GM23338 (cell line): ENCODE measurements at places on chromosomes 3 and 15.
A peak's percentile ranks its signal among the peaks of the same experiment; 100 is the strongest.

GRCh38 chr3:45771166-45771775, 25.1 kb downstream of the SLC6A20 start:
- DNase-seq = no peak

GRCh38 chr3:58848826-58849225, 182.3 kb upstream of the FAM3D start:
- no peak for DNase-seq

GRCh38 chr3:142243134-142243533, 17.7 kb upstream of the GK5 start:
- DNase-seq = peak; percentile 32

GRCh38 chr15:68697711-68698690, 119.2 kb downstream of the CORO2B start:
- no peak for DNase-seq

GRCh38 chr3:134857776-134858362, 62.8 kb downstream of the EPHB1 start:
- no peak for DNase-seq

- no peak for DNase-seq
Observed at GRCh38 chr3:13098192-13098988, 25.2 kb upstream of the IQSEC1 start.

GRCh38 chr3:50971487-50971924, 296.8 kb downstream of the DOCK3 start:
- peak; percentile 86 for DNase-seq

- DNase-seq = no peak
Observed at GRCh38 chr3:43259626-43260025, 26.7 kb upstream of the SNRK start.

DNA sequence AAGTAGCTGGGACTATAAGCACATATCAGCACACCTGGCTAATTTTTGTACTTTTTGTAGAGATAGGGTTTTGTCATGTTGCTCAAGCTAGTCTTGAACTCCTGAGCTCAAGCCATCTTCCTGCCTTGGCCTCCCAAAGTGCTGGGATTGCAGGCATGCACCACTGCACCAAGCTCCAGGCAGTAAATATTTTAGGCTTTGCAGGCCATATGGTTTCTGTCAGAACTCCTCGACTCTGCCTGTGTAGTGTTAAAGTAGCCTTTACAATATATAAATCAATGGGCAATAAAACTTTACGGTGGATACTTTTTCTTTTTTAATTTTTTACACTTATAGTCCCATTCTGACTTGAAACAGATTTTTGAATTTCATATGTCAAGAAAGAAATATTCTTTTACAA, 41.6 kb downstream of the DAG1 start:
- DNase-seq = no peak

GRCh38 chr3:108305484-108306172, 9.3 kb downstream of the HHLA2 start:
- no peak for DNase-seq

GRCh38 chr15:48119277-48119676, 1.5 kb upstream of the SLC24A5 start:
- DNase-seq = no peak

- no peak for DNase-seq
Observed at GRCh38 chr3:103306104-103306503, 871.3 kb downstream of the ZPLD1 start.

DNA sequence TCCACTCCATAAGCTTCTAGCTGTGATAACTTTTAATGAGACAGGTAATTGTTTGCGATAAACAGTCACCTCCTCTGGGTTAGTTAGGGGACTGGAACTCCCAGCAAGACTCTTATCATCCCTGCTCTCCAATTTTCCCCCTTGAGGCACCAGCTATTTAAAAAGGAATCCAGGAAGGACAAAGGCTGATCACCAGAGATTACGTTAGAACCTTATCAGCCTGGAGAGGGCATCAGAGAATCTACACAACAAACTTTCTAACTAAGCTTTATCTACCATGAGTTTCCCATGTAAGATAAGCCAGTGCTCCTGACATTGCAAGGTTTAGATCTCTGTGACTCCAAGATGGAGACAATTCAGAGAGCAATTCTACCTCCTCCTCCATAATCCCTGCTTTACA, 31.3 kb downstream of the GPR176 start:
- DNase-seq = peak; percentile 45

- DNase-seq = no peak
Observed at GRCh38 chr3:31743331-31744089, 210.8 kb downstream of the STT3B start.

DNA sequence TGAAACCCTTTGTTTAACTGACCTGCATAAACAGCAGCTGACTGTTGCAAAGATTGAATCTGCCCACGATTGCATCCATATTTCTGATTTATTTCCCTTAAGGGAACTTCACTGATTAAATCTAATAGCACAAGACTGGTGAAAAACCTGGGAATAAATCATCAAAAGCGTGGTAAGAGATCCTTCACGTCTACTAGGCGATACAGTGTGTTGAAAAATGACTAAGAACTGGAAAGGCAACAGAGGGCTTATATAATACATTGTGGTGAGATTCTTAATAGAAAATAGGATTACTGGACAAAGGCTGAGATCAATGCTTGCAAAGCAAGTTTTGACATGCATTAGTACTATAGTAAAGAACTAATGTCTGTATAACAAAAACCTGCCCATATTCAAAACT, 49.0 kb downstream of the POLQ start:
- no peak for DNase-seq

GRCh38 chr3:156975721-156976120, 149.6 kb downstream of the LEKR1 start:
- no peak for DNase-seq

- no peak for DNase-seq
Observed at GRCh38 chr3:184642631-184643285, 69.1 kb downstream of the MAGEF1 start.

GRCh38 chr3:167992381-167992780, 103.3 kb downstream of the GOLIM4 start:
- DNase-seq = no peak

DNA sequence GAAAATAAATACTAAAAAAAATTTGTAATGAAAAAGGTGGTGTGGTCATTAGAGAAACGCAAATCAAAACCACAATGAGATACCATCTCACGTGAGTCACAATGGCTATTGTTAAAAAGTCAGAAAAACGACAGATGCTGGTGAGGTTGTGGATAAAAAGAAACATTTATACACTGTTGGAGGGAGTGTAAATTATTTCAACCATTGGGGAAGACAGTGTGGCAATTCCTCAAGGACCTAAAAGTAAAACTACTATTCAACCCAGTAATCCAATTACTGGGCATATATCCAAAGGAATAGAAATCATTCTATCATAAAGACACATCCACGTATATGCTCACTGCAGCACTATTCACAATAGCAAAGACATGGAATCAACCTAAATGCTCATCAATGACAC, 120.3 kb downstream of the MYO9A start:
- DNase-seq = no peak

DNA sequence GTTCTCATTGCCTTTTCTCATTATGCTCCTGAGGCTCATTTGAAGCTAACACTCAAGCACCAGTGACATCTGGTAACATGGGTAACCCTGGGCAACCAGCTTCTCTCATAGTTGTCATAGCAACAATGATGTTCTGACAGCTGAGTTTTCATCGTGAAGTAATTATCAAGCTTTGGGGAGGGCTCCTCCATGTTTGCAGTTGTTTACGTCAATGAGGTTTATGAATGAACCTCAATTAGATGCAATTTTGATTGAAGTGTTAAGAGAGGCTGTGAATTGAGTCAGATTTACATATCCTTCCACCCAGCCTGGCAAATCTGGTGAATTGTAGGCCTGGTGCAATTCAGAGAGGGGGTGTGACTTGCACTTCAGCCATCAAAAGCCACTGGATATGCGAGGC, 119.3 kb upstream of the CHD2 start:
- peak; percentile 21 for DNase-seq

DNA sequence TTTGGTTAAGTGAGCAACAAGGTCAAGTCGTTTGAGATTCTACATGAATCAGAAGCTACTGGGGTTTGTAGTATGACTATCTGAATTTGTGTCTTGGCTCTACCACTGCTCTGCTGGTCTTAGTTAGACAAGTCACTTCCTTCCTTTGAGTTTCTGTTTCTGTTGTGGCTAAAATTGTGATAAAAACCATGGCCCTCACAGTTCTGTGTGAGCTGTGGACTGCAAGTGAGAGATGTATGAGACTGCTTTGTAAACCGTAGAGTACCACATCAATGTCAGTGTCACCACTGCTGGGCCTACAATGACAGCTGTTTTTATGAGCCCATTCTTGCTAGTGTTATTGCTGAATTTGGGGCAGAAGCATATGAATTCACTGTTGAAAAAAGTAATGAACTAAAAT, 32.7 kb downstream of the RARB start:
- DNase-seq = no peak

DNA sequence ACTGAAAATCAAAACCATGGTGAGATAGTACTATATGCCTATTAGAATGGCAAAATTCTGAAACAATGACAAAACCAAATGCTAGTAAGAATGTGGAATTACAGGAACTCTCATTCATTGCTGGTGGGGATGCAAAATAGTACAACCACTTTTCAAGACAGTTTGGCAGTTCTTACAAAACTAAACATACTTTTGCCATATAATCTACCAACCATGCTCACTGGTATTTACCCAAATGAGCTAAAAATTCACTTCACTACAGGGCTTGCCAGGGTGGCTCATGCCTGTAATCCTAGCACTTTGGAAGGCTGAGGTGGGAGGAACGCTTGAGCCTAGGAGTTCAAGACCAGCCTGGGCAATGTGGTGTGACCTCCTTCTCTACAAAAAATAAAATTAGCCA, 40.0 kb downstream of the MYO9A start:
- DNase-seq = no peak

DNA sequence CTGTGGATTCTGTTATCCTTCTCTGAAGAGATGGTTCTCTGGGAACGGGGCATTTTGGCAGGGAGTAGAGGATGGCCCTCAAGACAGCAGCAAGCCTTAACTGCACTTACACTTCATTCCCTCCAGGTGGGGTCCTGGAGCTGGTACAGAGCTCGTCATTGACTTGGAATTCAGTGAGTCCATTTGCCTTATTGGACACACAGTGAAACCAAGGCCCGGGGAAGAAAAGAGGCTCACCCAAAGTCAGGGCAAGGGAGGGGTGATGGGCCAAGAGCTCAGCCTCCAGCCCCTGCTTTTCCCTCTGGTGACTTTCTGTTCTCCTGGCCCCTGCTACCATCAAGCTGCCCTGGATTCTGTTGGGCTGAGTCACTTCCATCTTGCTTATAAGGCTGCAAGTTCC, 125.6 kb downstream of the ETFA start:
- peak; percentile 81 for DNase-seq

- DNase-seq = no peak
Observed at GRCh38 chr3:177427540-177427939, 230.3 kb upstream of the TBL1XR1 start.

GRCh38 chr3:182375916-182376315, 417.4 kb upstream of the ATP11B start:
- DNase-seq = no peak

GRCh38 chr3:129118745-129119144, 2.9 kb downstream of the RAB43 start:
- no peak for DNase-seq

GRCh38 chr15:34594361-34594760, 10.9 kb upstream of the GOLGA8B start:
- DNase-seq = no peak

DNA sequence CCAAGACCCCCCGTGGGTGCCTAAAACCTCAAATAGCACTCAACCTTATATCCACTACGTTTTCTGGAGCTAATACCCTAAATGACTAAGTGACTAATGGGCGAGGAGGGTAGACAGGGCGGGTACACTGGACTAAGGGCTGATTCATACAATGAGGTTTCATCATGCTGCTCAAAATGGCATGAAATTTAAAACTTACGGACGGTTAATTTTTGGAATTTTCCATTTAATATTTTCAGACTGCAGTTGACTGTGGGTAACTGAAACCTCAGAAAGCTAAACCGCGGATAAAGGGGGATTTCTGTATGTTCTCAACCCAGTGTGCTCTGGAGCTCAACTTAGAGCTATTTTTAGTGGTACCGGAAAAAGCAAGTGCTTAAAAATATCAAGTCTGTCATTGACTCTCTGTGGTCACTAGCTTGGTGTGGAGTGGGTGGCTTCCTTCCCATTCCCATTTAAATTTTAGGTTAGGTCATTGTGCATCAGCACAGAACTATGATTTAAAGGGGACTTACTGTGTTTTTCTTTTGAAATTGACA, 72.9 kb downstream of the LRRC28 start:
- DNase-seq = no peak

DNA sequence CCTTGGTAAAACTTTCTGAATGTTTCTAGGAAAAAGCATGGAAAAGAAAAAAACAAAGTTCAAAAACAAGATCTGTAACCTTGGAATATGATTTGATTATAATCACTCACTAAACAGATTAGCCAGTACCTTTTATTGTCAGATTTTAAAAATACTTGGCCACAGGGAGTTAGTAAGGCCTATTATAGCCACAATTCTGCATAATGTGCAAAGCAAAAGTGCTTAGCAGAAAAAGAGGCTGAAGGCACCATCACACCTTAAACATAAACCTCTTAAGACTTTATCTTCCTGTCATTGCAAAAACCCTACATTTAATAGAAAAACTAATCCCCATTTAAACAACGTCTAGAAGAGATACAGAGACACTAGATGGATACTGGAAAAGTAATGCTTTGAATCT, 41.8 kb downstream of the CHSY1 start:
- DNase-seq = no peak

DNA sequence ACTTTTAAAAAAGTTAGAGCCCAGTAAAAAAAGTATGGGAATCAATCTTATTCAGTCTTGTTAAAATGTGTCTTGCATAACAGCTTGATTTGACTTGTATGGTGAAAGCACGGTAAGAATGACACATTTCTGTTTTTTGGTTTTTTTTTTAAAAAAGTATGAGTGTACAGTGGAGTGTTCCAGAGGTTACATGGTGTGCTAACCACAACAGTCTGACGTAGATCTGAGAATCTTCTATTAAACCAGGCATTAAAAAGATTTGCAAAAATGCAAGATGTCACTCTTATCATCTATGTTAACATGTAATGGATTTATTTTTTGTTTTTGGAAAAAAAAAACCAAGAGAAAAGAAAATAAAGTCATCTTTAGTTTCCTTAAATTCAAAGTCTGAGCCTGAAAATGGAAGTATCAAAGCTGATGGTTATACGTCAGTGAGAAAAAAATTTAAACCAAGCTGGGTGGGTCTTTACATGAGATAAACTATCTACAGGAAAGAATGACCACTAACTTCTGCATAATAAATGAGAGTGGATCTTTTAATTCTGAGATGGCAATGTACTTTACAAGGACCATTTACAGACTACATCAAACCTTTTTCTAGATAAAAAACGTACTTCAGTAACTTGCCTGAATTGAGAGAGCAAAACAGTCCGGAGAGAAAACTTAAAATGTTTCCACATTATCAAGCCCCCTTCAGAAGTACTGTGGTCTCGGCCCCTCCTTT, 1.6 kb downstream of the GABPB1 start:
- DNase-seq = no peak

- no peak for DNase-seq
Observed at GRCh38 chr3:89164774-89165173, 57.4 kb downstream of the EPHA3 start.
